Hepatocyte (in vitro differentiated cells): ENCODE measurements at places on chromosomes 1 and 21. TPM values are rescaled to one million over a fixed set of nuclear protein-coding genes. Genes with fewer than 3 reads are reported as not detected.

DNA sequence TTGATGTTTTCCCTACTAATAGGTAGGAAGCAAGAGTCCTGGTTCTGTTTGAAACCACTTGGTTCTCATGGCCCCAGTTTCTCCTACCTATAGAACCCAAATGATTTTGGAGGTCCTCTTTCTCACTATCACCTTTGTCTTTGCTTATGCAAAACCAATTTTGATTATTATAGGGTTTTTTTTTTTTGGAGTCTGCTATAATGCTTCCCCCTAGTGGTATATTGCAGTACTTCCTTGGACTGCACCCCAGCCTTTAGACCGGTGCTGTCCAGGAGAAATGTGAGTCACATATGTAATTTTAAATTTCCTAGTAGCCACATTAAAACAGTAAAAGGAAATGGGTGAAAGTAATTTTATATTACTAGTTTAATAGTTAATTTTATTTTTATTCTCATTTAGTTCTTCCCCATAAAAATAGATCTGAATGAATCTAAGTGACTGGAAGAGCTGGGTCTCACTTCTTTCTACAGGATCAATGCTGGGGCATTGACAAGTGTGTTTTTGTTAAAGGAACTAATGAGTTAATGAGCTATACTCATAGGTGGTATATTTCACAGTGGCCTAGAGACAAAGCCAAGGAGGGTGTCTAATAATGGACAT is 10.6 kb downstream of the FCMR start:
- H3K27me3 ChIP-seq = peaks cover 31% of the 10 kb centered on the region
- H3K36me3 ChIP-seq = no peaks in the 10 kb centered on the region
- peaks cover 4% of the 10 kb centered on the region for H3K4me1 ChIP-seq
- peak; percentile 73 for DNase-seq
- no peak overlapping the region for H3K4me3 ChIP-seq
- H3K27ac ChIP-seq = no peak overlapping the region

GRCh38 chr1:119647228-119647733 is 785 bp downstream of the ZNF697 start:
- H3K36me3 ChIP-seq = no peaks in the 10 kb centered on the region
- DNase-seq = no peak
- H3K27me3 ChIP-seq = no peaks in the 10 kb centered on the region
- H3K27ac ChIP-seq = peak overlapping the region; percentile 93
- peak overlapping the region; percentile 69 for H3K4me3 ChIP-seq

Gene BATF3
- 1.6 TPM in 1 of 2 replicates, not detected in the other for total RNA-seq

DNA sequence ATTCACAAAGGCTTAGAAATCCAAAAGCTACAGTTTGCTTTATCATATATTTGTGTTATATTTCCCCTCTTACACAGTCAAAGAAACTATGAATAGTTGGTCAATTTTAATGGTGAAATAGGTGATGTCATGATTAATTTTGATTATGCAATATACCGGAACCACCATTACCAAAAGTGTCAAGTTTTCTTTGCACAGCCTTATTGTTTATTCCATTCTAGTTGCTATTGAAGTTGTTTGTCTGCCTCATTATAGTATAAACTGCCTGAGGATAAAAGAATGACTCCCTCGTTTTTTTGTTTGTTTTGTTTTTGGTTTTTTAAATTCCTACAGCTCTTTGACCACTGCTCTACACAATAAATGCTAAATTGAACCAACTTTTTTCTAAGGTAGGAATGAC is 690.6 kb upstream of the ZP4 start:
- no peak for DNase-seq
- no peak overlapping the region for H3K27ac ChIP-seq
- H3K4me1 ChIP-seq = no peaks in the 10 kb centered on the region

- DNase-seq = no peak
- no peak overlapping the region for H3K4me3 ChIP-seq
- H3K36me3 ChIP-seq = no peaks in the 10 kb centered on the region
Observed at GRCh38 chr1:244974106-244974505, 109.8 kb upstream of the HNRNPU start.
